ENCODE measurements at places on chromosomes 7 and 10.
A peak's percentile ranks its signal among the peaks of the same experiment; 100 is the strongest.

- no peak for DNase-seq
Observed at GRCh38 chr10:74683067-74683466, 143.3 kb upstream of the KAT6B start.

- no peak for DNase-seq
Observed at GRCh38 chr10:66737241-66737640, 188.6 kb upstream of the LRRTM3 start.

DNA sequence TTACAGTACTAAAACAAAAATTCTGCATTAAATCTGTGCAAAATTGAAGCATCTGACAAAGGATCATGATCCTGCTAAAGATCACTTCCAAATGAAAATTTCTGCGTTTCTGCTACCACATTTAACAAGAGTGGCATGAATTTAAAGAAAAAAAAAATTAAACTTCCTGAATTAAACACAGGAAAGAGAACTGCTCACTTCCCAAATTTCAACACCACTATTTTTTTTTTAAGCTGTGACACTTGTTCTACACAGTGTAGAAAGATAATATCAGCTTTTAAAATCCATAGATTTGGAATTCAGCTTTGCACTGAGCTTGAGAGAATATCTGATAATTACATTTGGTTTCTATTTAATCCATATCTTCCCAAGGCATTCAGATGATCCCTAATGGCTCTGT lies 73.6 kb downstream of the EPC1 start:
- no peak for DNase-seq

GRCh38 chr7:35513195-35513594 lies 181.7 kb downstream of the HERPUD2 start:
- no peak for DNase-seq

GRCh38 chr7:40490603-40490924 lies 355.8 kb downstream of the SUGCT start:
- no peak for DNase-seq

DNA sequence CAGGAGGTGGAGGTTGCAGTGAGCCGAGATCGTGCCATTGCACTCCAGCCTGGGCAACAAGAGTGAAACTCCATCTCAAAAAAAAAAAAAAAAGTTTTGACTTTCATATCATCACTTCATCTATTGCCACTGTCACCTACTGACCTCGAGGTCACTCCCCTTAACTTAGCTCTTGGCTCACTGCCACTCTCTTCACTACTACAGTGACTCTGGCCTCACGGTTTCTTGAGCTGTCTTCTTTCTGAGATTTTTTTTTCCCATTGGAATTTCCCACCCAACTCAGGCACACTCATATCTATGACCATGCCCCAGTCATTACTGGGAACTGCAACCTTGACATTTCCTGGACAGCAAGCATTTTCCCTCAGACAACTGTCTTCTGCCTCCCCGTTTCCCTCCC lies 42.6 kb upstream of the C7orf33 start:
- no peak for DNase-seq

DNA sequence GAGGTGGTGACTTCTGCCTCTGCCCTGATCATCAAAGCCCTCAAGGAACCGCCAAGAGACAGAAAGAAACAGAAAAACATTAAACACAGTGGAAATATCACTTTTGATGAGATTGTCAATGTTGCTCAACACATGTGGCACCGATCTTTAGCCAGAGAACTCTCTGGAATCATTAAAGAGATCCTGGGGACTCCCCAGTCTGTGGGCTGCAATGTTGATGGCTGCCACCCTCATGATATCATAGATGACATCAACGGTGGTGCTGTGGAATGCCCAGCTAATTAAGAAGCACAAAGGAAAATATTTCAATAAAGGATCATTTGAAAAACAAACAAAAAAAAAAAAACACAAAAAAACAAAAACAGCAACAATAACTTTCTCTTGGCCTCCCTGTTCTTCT lies 59.5 kb upstream of the TOMM7 start:
- DNase-seq = no peak

DNA sequence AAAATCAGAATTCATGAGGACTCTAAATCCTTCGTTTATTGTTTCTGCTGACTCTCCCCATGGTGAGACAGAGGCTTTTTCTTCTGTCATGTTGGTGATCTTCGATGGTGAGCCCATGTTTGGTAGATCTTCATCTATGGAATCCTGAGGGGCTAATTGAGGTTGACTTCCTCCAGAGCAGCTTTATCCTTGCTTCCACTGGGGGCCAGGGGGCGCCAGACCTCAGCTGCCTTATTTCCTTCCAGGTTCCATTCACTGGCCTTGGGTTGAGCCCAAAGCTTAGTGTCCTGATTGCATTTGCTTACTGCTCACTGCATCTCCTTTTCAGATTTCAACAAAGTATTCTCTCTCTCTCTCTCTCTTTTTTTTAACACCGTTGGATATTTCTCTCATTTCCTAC lies 80.7 kb downstream of the GCC1 start:
- DNase-seq = no peak

- no peak for DNase-seq
Observed at GRCh38 chr10:115827231-115828009, 445.6 kb downstream of the GFRA1 start.

DNA sequence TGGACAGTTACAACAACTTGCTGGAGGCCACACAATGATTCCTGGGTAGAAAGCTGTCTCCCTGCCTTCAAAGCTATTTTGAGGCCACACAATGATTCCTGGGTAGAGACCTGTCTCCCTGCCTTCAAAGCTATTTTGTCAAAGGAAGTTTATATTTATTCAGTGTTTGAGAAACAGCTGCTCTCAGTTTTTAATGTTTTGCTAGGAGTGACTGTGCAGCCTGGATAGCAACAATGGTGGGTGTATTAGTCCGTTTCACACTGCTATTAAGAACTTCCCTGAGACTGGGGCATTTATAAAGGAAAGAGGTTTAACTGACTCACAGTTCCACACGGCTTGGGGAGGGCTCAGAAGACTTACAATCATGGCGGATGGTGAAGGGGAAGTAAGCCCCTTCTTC lies 3.9 kb upstream of the SGPL1 start:
- DNase-seq = no peak

GRCh38 chr10:21991785-21992184 lies 11.7 kb downstream of the DNAJC1 start:
- DNase-seq = no peak

- DNase-seq = peak; percentile 62
Observed at GRCh38 chr10:132448248-132448731, 51.3 kb downstream of the PWWP2B start.
